Lung (tissue), 17 donors: ENCODE measurements at places on chromosomes 12 and 14.

DNA sequence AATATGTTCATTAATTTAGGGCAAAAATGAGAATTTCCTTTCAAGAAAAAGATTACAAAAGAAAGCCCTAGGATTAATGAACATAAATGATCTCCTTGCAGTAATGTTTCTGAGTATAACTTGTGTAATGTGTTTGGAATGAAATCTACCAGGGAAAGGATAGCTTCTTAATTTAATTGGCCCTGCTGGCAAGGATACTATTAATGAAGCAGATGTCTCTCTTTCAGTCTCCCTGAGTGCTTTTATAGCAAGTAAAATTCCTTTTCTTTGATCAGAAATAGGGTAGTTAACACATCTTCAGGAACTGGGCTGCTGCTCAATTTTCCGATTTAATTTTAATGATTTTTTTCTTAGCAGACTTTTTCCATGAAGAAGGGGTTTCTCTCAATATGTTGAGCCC lies 379.4 kb upstream of the PDE3A start:
- DNase-seq, result peak; percentile 12

GRCh38 chr12:124630791-124631313 lies 63.4 kb upstream of the NCOR2 start:
- DNase-seq, result no peak

DNA sequence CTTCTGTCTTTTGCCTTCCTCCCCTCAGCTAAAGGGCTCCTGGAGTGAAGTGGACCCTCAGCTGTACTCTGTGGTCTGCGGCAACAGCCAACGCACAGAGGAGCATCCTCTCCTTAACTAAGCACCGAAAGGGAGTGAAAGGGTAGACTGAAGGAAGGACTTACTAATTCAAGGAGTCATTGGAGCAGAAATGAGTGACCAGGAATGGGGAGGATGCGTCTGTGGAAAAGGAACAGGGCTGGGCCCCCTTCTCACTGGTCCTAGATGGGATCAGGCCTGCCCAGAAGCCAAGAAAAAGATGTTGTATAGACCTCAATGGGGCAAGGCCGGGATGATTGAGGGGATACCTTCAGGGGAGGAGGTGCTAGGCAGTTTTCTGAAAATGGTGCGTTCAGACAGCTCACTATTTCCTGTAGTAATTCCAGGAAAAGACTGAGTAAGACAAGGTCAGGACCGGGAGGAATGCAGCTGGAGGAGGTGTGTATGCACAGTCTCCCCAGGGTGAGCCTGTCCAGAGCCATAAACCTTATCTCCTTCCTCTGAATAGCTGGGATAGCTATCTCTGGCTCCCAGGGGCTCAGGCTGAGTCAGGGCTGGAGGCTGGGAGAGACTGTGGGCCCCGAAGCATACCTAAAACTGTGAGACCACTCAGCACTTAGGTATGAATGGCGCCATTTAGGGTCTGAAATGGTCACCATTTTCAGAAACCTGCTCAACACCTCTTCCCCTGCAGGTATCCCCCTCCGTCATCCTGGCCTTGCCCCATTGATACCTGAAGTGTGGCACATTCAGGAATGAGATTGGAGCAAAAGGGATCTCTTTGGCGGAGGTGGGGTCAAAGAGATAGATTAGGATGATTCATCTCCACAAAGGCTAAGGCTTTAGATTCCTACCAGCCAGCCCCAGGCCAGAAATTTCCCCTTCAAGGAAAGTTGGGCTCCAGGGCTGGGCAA lies 20.2 kb upstream of the KRT8 start:
- DNase-seq, result no peak

DNA sequence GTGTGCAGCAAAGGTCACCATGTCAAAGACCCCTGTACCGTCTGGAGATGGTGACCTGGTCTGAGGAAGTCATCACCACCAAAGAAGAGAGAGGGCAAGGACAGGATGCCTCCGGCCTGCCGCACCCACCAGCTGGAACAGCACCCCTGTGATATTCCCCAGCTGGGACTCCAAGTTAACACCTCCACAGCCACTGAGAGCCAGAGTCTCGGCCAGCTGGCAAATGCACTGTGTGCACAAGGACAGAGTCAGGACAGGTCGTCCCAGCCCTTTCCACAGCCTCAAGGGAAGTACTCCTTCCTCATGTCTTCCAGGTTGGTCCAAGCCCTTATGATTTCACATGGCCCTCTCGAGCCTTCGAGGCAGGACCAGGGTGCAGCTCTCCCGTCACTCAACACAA lies 19.3 kb upstream of the FKBP4 start:
- DNase-seq, result no peak

DNA sequence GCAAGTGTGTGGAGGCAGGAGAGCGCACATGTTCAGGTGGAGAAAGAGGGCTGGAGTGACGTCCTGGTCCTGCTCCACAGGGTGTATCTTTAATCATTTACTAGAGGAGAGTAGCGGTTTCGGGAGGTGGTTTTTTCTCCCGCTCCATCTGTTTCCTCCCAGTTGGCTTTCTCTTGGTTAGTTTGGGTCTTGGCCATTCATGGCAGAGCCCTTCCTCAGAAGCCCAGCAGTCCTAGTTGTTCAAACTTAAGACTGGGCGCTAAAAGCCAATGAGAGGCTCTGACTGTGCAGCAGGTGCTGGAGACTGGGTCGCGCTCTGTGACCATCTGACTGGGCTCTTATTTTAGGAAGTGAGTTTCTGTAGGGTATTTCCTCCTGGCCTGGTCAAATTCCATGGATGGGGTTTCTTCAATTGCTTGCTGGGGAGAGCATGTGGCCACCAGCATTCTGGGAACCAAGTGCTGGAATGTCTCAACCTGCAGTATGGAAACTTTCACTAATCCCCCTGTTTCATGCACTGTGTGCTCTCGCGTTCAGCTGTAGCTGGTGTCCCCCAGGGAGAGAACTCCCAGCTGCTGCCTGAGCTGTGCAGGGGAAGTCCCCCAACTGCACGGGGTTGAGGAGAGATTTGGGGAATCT lies 27.4 kb upstream of the TSPAN9 start:
- DNase-seq, result no peak

DNA sequence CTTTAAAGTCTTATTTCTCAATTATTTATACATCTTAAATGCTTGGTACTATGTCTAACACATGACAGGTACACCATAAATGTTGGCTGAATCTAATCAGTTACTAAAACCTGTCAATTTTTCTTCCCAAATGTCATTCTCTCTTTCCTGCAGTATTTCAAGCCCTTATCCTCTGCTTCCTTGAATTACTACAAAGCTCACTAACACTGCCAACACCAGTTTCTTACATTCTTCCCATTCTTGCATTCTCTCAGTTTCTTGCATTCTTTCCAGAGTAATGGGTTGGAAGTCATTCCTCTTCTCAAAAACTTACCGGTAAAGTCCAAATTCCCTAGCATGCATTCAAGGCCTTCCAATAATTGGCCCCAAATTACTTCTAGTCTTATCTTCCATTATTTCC lies 9.6 kb upstream of the SMARCC2 start:
- no peak for DNase-seq

- DNase-seq, result no peak
Observed at GRCh38 chr12:122088179-122088810, 9.7 kb downstream of the MLXIP start.

DNA sequence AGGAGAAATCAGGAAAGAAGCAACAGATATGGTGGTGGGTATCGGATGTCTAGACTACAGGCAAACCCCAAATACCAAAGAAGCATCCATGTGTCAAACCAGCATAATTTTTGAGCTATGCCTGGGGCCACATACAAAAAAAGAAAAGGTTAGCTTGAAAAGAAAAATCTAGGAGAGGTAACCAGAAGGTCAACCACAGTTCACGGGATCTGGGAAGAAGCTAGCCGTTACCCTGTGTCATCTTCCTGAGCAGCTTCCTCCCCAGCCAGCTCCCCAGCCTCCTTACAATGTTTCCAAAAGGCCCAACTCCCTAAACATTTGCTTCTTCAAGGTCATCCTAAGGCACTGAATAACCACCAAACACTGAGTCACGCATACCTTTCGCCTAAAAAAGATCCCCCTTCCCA lies 3.1 kb downstream of the SINHCAF start:
- DNase-seq, result no peak

DNA sequence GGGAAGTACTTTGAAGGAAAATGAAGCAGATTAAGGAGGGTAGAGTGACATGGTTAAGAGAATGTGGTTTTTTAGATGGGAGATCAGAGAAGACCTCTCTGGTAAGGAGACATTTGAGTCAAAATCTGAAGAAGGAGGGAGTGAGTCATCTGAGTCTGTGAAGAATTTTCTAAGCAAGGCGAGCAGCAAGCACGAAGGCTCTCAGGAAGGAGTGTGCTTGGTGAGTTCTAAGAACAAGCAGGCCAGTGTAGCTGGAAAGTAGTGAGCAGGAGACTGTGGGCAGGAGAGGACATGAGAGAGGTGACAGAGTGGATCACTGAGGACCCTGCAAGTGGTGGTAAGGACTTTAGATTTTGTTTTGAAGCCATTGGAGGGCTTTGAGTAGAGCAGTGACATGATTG lies 76.3 kb upstream of the FUT8 start:
- no peak for DNase-seq

DNA sequence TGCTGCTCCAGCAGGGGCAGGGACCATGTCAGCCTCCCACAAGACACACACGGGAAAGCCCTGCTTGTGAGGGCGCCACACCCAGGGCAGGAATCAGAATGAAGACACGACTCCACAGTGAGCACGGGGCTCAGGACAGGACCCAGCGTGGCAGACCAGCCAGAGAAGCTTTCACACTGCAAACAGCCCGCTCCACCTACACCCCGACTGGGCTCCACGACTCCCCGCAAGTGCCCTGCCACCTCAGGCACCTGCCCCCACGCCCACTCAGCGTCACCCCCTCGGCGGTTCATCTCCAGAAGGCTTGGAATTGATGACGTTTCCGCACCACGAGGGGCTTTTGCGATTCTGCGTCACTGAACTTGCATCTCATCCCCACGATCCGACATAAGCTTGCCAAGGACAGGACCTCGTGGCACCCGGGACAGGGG lies 91.1 kb downstream of the FBXL14 start:
- no peak for DNase-seq

DNA sequence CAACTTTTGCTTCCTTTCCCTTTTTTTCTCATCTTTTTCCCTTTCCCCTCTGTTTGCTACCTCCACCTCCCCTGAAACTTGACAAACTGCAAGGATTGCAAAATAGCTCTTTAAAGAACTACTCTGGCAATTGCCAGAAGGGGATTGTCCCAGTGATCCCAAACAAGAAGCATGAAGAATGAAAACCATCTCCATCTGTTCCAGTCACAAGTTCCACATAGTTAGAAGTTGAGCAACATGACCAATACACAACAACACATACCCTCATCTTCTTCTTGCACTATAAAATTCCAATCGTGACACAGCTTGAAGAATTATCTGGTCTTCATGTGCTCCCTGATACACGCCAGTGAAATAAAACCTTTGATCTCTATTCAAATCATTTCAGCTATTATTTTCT lies 93.7 kb upstream of the USP15 start:
- DNase-seq, result no peak

- DNase-seq, result no peak
Observed at GRCh38 chr14:96979611-96980074, 182.5 kb downstream of the VRK1 start.

- peak; percentile 52 for DNase-seq
Observed at GRCh38 chr12:50934981-50935807, 17.1 kb upstream of the HIGD1C start.

- DNase-seq, result no peak
Observed at GRCh38 chr14:104108570-104109541, 23.4 kb downstream of the ASPG start.

GRCh38 chr14:105533811-105534498 lies 7.6 kb downstream of the TMEM121 start:
- no peak for DNase-seq

GRCh38 chr12:56122637-56123036 lies 4.6 kb downstream of the ZC3H10 start:
- DNase-seq, result no peak

- no peak for DNase-seq
Observed at GRCh38 chr14:66115740-66116502, 370.2 kb upstream of the CCDC196 start.

DNA sequence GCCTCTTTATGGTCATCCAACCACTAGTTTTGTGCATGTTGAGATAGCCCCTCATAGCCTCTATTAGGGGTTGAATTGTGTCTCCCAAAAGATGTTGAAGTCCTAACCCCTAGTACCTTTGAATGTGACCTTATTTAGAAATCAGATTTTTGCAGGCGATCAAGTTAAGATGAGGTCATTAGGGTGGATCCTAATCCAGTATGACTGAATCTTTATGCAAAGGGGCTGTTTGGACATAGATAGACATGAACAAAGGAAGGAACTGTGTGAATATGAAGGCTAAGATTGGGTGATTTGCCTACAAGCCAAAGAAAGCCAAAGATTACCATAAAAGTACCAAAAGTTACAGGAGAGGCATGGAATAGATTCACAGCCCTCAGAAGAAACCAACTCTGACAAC lies 209.6 kb downstream of the NUAK1 start:
- DNase-seq, result no peak

- DNase-seq, result no peak
Observed at GRCh38 chr12:94379479-94380113, 80.1 kb downstream of the CEP83 start.

DNA sequence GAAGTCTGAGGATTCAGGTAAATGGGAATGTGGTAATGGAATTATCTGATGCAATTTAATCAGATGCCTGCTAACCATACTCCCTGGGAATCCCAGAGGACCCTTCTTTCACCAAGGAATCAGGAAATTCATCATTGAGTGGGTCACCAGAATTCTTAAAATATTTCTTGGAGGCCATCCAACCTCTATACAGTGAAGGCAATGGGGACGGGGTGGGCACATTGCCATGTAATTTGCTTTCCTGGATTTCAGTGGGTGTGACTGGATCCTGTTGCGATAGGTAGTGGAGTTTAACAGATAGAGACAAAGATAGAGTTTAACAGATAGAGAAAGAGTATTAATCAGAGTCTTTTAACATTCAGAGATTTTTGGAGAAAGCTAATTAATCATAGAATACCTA lies 394.4 kb downstream of the DAD1 start:
- peak; percentile 11 for DNase-seq

GRCh38 chr14:64507376-64508156 lies 3.0 kb downstream of the ZBTB1 start:
- no peak for DNase-seq

DNA sequence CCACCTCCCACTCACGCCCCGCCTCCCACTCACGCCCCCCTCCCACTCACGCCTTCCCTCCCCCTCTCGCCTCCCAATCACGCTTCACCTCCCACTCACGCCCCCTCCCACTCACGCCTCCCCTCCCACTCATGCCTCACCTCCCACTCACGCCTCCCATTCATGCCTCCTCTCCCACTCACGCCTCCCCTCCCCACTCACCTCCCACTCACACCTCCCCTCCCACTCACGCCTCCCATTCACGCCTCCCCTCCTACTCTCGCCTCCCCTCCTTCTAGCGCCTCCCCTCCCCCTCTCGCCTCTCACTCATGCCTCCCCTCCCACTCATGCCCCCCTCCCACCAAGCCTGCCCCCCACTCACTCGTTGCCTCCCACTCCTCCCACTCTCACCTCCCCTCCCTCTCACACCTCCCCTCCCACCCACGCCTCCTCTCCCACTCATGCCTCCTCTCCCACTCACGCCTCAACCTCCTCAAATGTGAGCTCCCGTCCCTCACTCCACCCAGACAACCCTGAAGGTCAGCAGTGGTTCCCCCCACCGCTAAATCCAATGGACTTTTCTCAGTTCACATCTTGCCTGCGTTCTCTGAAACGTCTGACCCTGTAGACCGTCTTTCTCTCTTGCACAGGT lies 39.8 kb downstream of the TMEM63C start:
- DNase-seq, result no peak
